Activated naive CD4-positive, alpha-beta T cell treated with Interleukin-2 at 50 U/mL for 16 hours (primary cell): ENCODE measurements at places on chromosomes 3 and 15.

GRCh38 chr15:64702816-64703631 is 72.4 kb downstream of the RBPMS2 start:
- peak; percentile 95 for DNase-seq

DNA sequence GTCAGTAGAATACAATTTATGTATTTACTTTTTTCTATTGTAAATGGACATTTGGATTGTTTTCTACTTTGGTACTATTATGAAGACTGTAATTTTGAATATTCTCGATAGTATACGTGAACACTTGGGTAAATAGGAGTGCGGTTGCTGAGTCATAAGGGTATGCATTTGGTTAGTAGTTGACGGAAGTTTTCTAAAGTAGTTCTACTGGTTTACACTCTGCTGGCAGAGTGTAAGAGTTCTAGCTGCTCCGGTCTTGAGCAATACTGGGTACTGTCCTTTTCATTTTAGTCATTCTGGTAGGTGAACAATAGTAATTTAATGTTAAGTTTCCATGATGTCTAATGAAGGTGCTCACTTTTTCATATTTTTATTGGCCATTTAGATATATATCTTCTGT is 70.0 kb downstream of the MEF2A start:
- DNase-seq, result no peak

DNA sequence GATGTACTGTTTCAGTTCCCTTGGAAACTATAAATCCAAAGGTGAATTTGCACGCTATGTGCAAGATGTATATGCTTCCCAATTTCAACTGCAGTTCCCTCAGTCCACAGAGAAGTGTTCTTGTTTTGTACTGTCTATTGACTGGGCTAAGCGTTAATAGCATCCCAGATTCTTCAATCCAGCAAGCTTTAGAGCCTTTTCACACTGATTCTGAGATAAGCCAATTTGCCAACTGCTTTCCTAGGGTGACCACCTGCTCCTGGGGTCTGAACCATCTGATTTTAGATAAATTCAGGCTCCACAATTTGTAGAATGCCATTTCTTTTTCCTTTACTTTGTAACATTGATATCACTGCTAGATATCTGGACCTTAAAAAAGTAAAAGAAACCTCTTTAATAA is 340.1 kb downstream of the PTPRG start:
- DNase-seq, result no peak

GRCh38 chr3:139836698-139837464 is 98.1 kb upstream of the CLSTN2 start:
- no peak for DNase-seq

DNA sequence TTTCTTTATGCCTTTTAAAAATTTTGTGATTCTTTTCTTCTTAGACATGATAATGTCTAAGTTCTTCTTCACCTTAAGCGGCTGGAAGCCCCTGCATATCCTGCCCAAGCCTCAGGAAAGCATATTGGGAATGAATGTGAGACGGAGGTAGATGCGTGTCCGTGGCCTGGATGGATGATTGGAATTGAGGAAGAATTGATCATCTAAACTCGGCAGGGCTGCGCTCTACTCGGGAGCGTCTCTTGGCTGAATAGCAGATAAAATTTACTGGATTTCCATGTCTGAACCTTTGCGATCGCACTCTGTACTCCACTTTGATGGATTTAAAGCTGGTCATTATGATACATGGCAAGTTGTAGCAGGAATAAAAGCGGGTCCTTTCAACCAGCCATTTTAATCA is 406.7 kb upstream of the ONECUT1 start:
- DNase-seq, result no peak

DNA sequence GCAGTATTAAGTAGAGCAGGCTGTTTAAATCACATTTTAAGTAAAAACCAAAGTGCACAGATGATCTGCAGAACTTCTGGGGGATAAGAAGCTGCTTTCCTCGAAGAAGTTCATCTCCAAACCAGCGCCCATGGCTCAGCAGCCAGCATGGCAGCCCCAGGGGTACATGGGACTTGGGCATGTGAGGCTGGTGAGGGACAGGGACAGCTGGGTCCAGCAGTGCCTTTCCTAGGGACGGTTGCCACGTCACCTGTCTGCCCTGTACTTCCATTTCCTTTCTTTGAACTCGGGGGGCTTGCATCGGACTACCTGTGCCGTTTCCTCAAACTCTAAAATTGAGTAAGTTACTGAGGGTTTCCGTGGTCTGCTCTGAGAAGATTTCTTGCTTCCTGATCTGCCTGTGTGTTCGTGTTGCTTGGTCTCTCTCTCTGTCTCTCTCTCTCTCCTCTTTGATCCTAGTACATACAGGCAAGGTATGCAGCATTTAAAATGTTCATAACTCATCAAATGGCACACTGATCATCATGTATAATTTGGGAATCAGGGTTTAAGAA is 67.6 kb downstream of the IGF1R start:
- no peak for DNase-seq

GRCh38 chr3:68447885-68448284 is 484.5 kb downstream of the TAFA4 start:
- DNase-seq, result no peak

DNA sequence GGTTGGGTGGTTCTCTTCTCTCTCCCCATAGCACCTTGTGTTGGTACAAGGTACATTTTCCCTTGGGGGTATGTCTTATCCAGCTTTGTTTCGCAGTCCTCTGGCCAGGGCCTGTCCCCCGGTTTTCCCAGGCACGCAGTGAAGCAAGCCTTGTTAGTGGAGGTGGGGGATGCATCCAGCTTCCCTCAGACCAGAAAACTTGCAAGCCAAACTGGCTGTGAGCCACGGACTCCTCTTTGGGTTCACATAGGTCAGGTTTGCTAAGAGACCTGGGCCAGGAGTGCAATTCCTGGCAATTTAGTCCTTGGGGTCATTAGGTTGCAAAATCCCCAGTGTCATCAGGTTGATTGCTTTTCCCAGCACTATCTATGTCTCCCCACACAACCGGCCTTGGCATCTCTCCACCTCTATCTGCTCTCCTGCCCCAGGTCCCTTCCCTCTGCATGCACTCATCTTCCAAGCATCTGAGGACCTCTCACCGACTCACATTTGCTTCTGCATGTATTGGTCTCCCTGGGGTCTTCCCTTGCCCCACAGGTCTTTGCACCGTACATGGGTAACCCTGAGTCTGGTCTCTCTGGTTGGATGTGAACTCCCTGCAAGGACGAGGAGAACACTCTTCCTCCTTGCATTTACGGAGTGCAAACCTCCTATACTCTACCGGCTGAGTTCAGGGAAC is 34.2 kb downstream of the BCL2L10 start:
- no peak for DNase-seq

DNA sequence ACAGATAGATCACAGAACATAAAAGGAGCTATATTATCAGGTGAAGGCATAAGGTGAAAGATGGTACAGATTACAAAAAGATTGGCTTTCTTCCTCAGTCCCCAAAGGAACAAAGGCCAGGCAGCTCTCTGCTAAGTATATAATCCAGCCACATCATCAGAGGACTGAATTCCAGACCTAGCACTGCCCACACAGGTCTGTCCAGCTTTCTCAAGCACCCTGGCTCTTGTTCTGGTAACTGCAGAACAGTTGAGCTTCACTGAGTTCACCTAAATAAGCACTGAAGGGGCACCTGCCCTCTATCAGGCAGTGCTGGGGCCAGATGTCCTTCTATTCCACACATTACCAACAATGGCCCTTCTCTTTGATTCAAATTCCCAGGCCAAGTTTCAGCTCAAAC is 6.3 kb downstream of the DUOXA1 start:
- no peak for DNase-seq

DNA sequence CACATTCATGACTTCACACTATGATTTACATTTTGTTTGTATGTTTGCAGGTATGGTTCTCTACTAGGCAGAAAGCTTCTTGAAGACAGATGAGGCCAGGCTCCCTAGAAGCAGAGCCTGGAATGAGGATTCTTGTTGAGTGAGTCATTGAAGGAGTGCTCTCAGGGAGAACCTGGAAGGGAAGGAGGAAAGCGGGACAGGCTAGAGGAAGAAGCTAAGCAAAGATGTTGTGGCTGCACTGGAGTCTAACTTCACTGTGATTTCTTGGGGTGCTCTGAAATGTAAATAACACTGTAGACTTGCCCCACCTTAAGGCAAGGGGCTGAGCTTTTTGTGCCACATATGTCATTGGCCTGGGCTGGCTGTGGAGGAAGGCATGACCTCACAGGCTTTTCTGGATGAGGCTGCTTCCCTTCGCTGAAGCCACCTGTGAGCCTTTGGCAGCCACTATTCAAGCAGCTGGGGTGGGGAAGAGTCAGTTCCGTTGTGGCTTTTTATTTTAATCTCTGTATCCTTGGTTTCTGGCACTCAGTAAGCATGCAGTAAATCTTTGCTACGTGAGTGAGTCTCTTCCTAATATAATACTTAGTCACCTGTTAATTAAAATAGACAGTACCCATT is 307.3 kb downstream of the SV2B start:
- peak; percentile 2 for DNase-seq

DNA sequence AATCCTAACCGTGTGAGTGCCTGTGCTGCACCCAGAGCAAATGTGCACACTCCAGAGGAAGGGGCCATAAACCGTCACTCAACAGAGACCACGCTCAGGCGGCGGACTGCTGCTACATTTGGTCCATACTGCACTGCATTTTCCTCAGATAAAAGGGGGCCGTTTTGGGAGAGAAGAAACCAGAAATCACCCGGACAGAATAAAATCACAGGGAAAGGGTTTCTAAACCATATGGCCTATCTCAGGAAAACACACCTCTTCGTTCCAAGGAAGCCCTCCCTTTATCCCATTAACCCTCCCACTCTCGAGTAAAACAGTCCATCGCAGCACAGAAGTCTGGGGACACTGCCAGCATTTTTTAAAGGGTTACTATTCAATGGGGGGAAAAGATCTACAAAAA is 7.6 kb downstream of the IL17RD start:
- no peak for DNase-seq

DNA sequence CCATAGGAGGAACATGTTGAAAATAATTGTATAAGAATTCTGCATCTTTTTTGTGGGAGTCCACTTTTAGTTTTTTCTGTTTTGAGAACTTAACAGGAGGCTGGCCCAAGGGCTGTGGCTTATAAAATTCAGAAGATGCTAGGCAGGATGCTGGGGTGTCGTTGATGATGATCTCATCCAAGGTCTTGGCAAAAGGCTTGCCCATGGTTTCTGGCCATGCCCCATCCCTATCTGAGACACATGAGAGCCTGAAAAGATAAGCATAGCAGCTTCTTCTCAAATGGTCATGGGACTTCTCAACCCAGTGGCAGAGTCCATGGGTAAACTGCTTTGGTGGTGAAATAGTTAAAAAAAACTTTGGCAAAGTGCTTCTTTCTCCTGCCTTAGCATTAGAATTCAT is 35.2 kb downstream of the CMSS1 start:
- no peak for DNase-seq

DNA sequence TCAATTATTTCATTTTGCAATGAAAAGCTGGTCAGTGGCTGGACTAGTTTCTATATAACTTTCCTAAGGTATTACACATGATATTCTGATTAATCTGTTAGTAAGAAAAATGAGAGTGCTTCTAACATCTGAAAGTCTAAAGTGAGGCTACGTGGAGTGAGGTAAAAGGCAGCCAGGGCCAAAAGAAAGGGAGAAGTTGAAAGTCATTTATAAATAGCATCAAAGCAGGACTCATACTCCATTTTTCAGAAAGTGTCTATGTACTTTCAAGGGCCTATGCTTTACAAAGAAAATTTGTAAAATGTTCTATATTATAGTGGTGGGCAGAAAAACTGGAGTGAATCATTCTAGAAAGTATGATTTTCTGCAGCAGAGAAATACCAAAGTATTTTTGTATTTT is 80.0 kb downstream of the CSNK1G1 start:
- DNase-seq, result no peak

- no peak for DNase-seq
Measured at GRCh38 chr15:66429117-66429516, 42.4 kb downstream of the MAP2K1 start.

DNA sequence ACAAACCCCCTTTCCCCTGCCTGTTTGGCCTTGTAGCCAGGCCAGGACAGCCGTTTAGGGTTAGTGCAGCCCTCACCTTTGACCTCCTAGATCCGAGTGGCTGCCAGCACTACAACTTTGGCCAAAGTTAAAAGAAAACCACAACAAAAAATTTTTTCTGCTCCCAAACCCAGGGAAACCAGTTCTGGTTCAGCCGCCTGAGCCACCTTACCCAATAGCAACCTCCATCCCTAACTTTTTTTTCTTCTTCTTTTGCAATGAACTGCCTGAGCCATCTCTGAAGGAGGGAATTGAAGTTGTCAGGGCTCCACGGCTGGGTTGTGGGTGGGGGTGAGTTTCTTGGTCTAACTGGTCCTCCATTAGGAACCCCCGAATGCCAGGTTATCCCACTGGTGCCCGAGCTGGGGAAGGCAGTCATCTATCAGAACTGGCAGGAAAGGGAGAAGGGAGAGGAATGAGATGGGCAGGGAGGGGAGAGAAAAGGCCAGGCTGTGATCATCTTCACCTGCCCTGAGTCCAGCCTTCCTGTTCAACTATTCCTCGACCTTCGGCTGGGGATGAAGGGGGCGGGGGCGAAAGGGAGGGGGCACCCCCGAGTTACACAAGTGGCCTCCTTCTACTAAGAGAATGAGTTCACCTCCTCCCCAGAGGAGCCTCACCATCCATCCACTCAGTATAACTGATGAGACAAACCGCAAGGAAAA is 6.2 kb upstream of the NR2F2 start:
- no peak for DNase-seq

DNA sequence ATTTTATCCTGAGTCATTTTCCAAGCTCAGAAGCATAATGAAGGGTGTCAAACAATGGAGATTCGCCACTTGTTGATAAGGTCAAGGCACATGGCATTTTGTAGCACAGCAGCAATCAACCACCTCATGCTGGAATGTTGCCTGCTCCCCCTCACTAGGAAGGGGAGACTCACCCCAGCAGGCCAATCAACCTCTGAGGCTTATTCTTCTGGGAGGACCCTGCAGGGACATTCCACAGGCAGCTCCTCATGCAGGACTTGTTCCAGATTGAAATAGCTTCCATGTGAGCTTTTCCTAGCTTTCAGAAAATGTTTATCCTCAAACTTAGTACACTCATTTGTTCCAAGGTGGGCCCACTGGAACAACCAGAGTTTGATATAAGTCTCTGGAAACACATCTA is 77.6 kb downstream of the SSR3 start:
- DNase-seq, result no peak

DNA sequence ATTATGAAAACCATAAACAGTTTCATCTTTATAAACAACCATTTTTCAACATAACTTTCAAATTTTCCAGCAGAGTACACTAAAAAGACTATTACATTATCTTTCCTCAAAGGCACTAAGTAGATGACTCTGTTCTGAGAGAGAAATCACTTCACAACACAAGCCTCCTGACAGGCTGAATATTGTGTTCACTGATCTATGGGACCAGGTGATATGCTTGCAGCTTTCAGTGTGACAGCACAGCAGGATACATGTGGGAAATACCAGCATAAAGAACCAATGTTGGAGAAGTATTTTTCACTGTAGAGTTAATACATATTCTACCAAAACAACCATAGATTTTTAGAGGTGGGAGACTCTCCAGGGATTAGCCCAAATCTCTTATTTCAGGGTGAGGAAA is 350.6 kb downstream of the PLCL2 start:
- DNase-seq, result no peak

- DNase-seq, result no peak
Measured at GRCh38 chr15:41183581-41183980, 47.0 kb downstream of the EXD1 start.

GRCh38 chr3:127061641-127062040 is 78.7 kb downstream of the PLXNA1 start:
- no peak for DNase-seq
